Colonic mucosa (tissue), 4 donors: ENCODE measurements at places on chromosomes 2 and 18. TPM values are rescaled to one million over a fixed set of nuclear protein-coding genes. Genes with fewer than 3 reads are reported as not detected.

DNA sequence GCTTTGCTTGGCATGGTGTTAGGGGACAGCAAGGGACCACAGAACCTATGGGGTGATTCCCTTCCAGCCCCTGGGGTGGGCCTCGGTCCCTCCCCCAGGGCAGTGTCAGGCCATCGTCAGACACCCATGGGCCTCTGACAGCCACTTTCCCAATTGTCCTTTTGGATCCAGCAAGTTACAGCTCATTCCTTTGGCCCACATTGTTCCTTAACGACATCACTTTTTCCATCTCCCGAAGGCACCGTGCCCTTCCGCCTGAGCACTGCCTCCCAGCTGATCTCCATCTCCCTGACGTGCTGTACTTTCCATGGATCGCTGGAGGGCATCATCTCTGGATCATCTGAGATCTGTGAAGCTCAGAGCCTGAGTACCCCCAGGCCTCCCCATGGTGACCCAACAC, 10.4 kb upstream of the KCNK3 start:
- no peaks in the 10 kb centered on the region for H3K4me1 ChIP-seq
- no peak for DNase-seq
- H3K36me3 ChIP-seq = no peaks in the 10 kb centered on the region
- H3K27ac ChIP-seq = no peak overlapping the region

DNA sequence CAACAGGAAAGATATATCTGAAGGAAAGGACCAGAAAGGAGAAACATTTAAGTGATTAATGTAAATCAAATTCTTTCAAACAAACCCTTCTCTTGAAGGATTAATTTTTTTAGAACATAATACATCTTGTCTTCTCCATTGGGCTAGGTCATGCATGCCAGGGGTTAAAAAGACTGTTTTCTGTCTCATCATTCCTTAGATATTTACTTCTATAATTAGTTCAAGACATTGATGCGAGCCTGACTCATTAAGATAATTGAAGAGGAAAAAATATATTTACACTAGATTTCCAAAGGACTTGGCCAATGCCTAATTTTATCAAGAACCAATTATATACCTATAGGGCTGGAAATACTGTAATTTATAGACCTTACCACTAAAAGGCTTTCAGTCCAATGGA, 166.6 kb upstream of the SETBP1 start:
- no peak for DNase-seq
- no peak overlapping the region for H3K4me3 ChIP-seq
- no peaks in the 10 kb centered on the region for H3K36me3 ChIP-seq

L3MBTL4 gene
- 3.8 TPM for total RNA-seq

POTEF gene
- not detected for total RNA-seq

DNA sequence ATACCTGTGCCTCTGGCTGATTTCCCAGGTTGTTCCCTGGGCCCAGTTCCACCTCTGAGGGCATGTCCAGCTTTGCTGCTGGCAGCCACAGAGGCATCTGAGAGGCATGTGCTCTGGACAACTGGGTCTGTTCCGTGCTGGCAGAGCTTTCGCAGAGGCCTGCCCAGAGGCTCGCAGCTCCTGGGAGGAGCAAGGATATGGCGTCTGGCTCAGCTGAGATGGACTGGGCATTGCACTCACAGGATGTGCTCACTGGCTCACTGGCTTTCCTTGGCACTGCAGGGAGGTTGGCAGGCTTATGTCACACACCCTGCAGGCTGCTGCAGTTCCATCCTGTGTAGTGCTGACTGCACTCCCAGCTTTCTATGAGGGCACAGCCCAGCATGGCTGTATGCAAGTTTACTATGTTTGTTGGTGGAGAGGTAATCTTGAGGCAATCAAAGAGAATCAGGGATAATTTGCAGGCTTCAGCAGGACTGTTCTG, 172.3 kb downstream of the PRKCE start:
- DNase-seq = no peak
- H3K27me3 ChIP-seq = no peaks in the 10 kb centered on the region
